Immature natural killer cell (primary cell): ENCODE measurements at places on chromosomes 5 and 9. TPM values are rescaled to one million over a fixed set of nuclear protein-coding genes. Genes with fewer than 3 reads are reported as not detected.

OTP gene
- polyA plus RNA-seq: not detected

TEX48 gene
- polyA plus RNA-seq: not detected

DNA sequence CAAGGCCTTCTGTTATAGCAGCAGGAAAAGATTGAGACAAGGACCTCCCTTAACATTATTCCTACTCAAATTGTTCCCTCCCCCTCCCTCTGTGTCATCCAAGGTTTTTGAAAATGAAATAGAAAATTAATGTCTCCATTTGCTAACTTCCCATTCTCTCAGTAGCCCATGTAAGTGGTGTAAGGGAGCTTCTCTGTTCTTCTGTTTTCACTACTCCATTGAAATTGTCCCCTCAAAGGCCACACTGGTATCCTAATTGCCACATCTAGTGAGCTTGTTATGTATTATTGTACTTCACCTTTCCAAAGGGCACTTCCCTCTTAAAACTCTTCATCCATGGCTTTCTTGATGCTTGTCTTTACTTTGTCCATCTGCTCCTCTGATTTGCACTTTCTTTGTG lies 131.2 kb upstream of the PIK3R1 start:
- no peak for DNase-seq
- no peak overlapping the region for H3K4me3 ChIP-seq
- H3K27me3 ChIP-seq: no peaks in the 10 kb centered on the region
- no peak overlapping the region for H3K27ac ChIP-seq
- no peaks in the 10 kb centered on the region for H3K4me1 ChIP-seq
- no peaks in the 10 kb centered on the region for H3K36me3 ChIP-seq

DNA sequence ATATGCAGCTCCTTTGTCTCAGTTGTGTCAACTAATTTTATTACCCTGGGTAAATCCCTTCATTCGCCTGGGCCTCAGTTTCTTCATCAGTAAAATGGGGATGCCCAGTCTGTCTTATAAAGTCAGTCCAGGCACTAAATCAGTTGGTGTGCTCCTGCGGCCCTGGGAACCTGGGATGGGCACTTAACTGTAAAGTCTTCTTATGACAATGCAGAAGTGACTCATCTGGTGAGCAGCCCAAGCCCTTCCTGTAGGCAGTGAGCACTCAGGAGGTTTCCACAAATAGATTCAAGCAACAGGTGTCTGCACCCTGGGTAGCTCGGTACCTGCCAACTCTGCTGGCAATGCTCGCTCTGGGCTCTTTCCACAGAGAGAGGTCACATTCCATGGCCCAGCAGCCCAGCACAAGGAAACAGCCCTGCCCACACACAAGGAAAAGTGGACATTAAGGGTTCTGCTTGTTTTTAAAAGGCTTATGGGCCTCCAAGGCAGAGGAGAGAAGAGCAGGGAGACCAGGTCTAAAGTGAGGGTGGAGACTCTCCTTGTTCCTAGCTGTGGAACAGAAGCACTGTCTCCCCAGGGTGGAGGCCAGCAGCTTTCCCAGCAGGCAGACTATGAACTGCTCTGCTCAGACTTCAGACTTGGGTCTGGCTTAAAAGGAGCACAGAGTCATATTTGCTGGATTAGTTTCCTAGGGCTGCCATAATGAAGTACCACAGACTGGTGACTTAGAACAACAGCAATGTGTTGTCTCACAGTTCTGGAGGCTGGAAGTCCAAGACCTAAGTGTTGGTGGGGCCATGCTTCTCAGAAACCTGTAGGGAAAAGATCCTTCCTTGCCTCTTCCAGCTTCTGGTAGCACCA lies 89.7 kb upstream of the ADRA1B start:
- H3K27me3 ChIP-seq: peaks cover 2% of the 10 kb centered on the region
- H3K4me1 ChIP-seq: no peaks in the 10 kb centered on the region
- no peak for DNase-seq
- H3K36me3 ChIP-seq: no peaks in the 10 kb centered on the region

DNA sequence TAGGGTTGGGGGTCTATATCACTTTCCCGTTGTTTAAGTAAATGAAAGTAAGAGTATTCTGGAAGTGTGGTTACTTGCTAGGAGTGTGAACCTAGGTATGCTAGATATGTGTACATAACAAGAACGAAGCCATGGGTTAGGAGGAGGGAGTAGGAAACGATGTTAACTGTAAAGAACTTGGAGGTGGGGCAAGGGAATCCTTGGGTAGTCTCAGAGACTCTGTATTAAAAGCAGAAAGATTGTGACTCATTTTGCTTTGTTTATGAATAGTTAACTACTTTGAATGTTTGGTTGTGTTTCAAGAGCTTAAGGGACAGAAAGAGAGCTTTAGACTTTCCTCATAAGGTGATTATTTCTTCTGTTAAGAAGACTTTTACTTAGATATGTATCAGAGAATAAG lies 59.9 kb downstream of the TMEM252 start:
- peaks cover 7% of the 10 kb centered on the region for H3K27me3 ChIP-seq
- no peak overlapping the region for H3K4me3 ChIP-seq
- no peak for DNase-seq
- H3K4me1 ChIP-seq: no peaks in the 10 kb centered on the region

GRCh38 chr5:95697781-95698681 lies 15.2 kb upstream of the SPATA9 start:
- peaks cover 6% of the 10 kb centered on the region for H3K4me1 ChIP-seq
- no peak for DNase-seq
- H3K27me3 ChIP-seq: no peaks in the 10 kb centered on the region

GRCh38 chr9:16530669-16531642 lies 339.5 kb downstream of the BNC2 start:
- H3K4me3 ChIP-seq: no peak overlapping the region
- peaks cover 2% of the 10 kb centered on the region for H3K4me1 ChIP-seq
- H3K36me3 ChIP-seq: peaks cover 6% of the 10 kb centered on the region
- H3K27me3 ChIP-seq: peaks cover 3% of the 10 kb centered on the region
- no peak for DNase-seq
- H3K27ac ChIP-seq: no peak overlapping the region

AKNA gene
- polyA plus RNA-seq: 13.8 TPM

DNA sequence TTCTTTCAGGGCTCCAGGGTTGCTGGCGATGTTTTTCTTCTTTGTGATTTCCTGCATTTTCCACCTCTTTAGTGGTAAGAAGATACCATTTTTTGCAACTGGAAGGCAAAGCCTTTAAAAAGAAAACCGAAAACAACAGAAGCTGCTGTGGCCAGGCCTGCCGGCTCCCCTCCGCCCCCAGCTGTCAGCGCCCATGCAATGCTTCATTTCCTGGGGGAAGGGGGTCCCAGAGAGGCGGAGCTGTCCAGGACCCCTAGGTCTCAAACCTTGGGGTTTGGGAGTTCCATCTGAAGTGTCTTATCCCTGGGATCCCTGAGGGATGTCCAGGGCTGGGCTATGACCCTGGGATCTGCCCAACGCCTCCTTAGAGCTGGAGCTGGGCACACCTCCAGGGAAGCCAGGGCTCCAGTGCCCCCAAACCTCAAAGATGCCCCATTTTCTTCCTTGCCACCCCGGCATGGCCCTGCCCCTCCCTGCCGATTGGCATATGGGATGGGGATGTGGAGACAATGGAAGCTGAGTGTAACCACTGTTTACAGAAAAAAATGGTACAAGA lies 257.2 kb upstream of the MVB12B start:
- H3K4me1 ChIP-seq: no peaks in the 10 kb centered on the region
- peaks cover 6% of the 10 kb centered on the region for H3K27me3 ChIP-seq
- DNase-seq: no peak
- no peak overlapping the region for H3K4me3 ChIP-seq

NMUR2 gene
- polyA plus RNA-seq: not detected

- H3K27ac ChIP-seq: no peak overlapping the region
- no peak for DNase-seq
- H3K4me1 ChIP-seq: no peaks in the 10 kb centered on the region
These were observed 149.8 kb upstream of the ZNF462 start for GRCh38 chr9:106713206-106713605.

DNA sequence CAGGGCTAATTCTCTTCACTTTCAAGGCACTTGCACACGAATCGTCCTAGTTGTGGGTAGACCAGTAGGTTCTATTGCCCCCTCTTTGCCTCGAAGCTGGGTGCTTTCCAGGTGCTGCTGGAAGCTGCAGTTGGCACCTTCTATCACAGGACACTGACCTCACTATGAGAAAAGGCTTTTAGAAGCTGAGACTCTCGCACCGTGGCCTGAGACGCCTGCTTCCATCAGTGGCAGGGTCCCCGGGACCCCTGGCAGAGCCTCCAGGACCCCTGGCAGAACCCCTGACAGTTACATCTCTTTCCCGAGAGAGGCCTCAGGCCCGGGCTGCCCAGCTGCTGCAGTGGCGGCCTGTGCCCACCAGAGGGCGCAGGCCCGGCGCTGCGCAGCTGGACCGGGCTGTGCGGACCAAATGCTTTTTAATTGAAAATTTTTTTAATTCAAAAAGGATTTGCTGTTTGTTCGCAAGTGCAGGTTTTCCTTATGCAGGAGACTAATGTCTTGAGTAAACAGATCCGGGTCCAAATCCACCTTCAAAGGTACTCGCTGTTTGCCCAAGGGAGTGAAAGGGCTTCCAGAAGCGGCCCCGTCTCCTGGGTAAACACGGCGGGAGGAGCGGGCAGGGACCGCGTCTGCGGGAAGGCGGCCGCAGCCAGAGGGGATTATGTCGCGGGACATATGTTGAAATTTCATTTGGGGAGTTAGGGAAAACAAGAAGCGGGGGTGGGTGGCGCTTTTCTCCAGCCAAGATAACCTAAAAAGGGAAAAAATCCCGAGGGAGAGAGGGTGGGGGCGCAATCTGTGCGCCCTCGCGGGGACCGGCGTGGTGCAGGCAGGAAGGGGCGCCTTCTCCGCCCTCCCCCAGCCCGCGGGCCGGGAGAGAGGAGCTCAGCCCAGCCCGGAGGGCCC lies 114.5 kb upstream of the LMX1B start:
- peaks cover 3% of the 10 kb centered on the region for H3K27me3 ChIP-seq
- no peaks in the 10 kb centered on the region for H3K4me1 ChIP-seq
- H3K36me3 ChIP-seq: no peaks in the 10 kb centered on the region

GRCh38 chr9:134693641-134694367 lies 52.2 kb downstream of the COL5A1 start:
- no peak overlapping the region for H3K27ac ChIP-seq
- no peak for DNase-seq
- H3K4me1 ChIP-seq: peaks cover 2% of the 10 kb centered on the region
- H3K4me3 ChIP-seq: no peak overlapping the region

RIGI gene
- 14.9 TPM for polyA plus RNA-seq

FST gene
- polyA plus RNA-seq: not detected
